ENCODE measurements at places on chromosomes 4 and X. TPM values are rescaled to one million over a fixed set of nuclear protein-coding genes. Genes with fewer than 3 reads are reported as not detected.

ADGRA3 gene
- 75.3 TPM for total RNA-seq

C4orf51 gene
- not detected for total RNA-seq

PCDH18 gene
- total RNA-seq = 68.1 TPM

GLUD2 gene
- 1.5 TPM for total RNA-seq

CT45A5 gene
- total RNA-seq = not detected

COX7B2 gene
- not detected for total RNA-seq

TSPAN6 gene
- 55.6 TPM for total RNA-seq

INTU gene
- 17.0 TPM for total RNA-seq

ARMCX6 gene
- total RNA-seq = 23.8 TPM

SPIN2A gene
- total RNA-seq = 2.6 TPM

TMEM35A gene
- 5.8 TPM for total RNA-seq

KIAA1210 gene
- total RNA-seq = not detected

REELD1 gene
- total RNA-seq = not detected

RTL5 gene
- total RNA-seq = 0.94 TPM

HSD17B13 gene
- total RNA-seq = not detected

PARM1 gene
- total RNA-seq = 9.4 TPM

MGAT4D gene
- not detected for total RNA-seq

OTUD6A gene
- 0.17 TPM for total RNA-seq

SYN1 gene
- total RNA-seq = 4.7 TPM

SEC31A gene
- 98.8 TPM for total RNA-seq

USP26 gene
- total RNA-seq = not detected

SGCB gene
- total RNA-seq = 24.9 TPM

DCAF8L2 gene
- not detected for total RNA-seq

SH3RF1 gene
- 22.9 TPM for total RNA-seq

ADGRL3 gene
- total RNA-seq = 15.2 TPM

PLK4 gene
- 37.3 TPM for total RNA-seq

LANCL3 gene
- 1.8 TPM for total RNA-seq
